ENCODE measurements at places on chromosomes 2 and 18. TPM values are rescaled to one million over a fixed set of nuclear protein-coding genes. Genes with fewer than 3 reads are reported as not detected.

- no peak for DNase-seq
Observed at GRCh38 chr18:77130229-77131099, 2.1 kb downstream of the MBP start.

DNA sequence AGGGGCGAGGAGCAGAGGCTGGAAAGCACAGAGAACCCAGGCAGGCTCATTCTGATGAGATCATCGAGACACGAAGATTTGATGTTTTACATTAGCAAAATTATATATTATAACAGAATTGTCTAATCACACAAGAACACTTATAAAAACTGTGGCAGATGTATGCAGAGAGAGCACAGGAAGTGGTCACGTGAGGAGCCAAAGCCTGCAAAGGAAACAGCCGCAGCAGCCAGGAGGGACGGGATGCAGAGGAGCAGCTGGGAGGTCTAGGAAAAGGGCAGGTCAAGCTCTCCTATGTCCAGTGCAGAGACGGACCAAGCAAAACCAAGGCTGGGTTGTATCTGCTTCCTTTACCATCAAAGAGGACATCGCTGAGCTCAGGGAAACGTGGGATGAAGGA lies 355.1 kb upstream of the MYT1L start:
- no peak for DNase-seq

GRCh38 chr2:109447251-109447661 lies 166.5 kb downstream of the SEPTIN10 start:
- peak; percentile 98 for DNase-seq

DNA sequence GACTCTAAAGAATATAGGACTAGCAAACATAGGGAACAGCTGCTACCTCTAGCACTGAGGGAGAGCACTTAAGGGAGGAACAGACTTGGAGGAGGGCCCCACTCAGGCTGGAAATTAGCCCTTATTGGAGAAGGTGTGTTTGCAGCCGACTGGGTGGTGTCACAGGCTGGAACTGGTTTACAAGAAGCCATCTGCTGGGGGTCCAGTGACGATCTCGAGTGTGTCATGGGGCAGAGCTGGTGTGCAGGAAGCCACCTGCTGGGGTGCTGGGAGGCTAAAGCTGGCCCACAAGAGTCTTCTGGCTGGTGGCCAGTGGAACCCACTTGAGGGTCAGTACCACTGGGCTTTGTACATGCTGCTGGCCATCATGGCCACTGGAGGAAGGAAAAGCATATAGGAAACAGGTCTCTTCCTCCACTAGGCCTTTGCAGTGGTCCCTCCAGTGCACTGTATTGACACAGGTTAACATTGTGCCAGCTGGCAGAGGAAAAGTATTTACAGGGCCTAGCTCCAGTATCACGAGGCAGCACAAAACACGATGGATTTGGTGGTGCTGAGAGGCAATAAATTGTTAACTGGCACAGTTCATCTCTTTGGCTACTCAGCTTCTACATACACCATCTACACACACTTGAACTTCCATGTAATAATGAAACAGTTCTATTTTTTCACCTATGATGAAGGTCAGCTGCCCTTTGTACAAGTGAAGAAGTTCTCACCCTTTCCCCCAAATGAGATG lies 43.6 kb downstream of the MAP3K20 start:
- DNase-seq = no peak

DNA sequence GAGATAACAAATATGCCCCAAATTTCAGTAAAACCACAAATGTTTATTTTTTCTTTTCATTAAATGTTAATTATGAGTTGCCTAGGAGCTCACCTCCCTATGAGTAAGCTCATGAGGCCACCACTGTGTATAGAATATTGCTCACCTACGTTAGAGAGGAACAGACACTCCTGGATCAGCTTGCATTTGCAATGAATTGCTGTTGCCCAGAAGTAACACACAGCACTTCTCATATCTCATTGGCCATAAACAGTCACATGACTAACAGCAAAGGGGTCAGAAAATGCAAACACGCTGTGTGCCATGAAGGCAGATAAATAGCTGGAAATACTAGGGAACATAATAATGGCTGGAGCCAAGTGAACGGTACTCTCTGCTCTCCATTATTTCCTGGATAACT lies 89.0 kb upstream of the GALNT5 start:
- peak; percentile 47 for DNase-seq

GRCh38 chr2:235677937-235678336 lies 184.1 kb downstream of the AGAP1 start:
- DNase-seq = no peak

DNA sequence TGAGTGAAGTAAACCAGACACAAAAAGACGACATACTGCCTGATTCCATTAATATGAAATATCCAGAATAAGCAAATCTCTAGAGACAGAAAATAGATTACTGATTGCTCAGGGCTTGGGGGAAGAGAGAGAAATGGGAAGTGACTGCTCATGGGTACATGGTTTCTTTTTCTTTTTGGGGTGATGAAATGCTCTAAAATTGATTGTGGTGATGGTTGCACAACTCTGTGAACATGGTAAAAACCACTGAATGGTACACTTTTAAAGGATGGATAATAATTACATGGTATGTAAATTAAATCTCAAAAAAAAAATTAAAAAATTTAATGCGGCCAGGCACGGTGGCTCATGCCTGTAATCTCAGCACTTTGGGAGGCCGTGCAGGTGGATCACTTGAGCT lies 39.3 kb downstream of the RPL31 start:
- no peak for DNase-seq

DNA sequence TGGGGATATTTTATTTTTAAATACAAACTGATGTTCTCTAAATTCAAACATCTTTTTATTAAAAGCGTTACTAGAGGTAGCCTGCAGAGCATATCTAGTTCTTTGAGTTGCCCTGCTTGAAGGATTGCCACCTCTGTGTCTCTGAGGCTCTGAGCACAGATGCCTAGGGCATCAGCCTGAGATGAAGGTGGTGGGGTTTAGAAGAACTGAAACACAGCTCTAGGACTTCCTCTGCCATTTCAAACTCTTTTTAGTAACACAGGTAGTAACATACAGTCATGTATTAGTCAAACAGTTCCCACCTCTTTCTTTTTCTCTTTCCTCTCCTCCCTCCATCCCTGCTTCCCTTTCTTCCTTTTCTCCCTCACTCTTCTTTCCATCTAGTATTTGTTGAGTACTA lies 57.6 kb downstream of the TTC21B start:
- DNase-seq = no peak

- no peak for DNase-seq
Observed at GRCh38 chr18:21298351-21298750, 56.3 kb downstream of the GREB1L start.

- no peak for DNase-seq
Observed at GRCh38 chr18:46627136-46627535, 29.9 kb downstream of the LOXHD1 start.

DNA sequence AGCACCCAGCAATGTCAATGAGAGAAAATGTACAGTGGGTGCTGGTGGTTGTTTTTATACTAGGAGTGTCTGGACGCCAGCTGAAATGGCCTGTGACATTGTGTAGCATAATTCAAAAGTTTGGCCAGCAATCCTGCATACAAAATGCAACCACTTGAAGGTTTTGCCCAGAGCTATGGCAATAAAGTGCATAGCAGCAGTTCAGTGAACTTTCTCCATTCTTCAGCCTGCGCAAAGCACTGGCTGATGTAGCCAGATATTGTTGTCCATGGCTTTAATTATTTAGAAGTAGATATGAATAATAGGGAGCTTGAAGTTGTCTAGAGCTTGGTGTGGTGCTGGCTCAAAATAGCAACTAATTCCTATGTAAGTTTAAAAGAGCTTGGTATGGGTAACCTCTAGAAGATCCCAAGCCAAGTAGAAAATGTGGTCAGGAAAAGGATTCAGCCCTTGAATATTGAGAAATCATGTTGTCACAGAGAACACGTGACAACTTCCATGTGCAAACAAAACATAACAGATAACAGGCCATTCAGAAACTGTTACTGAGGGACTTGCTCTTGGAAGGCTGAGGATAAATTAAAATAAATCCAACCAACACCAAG lies 33.3 kb upstream of the PGAP1 start:
- no peak for DNase-seq

- DNase-seq = no peak
Observed at GRCh38 chr2:119684518-119684917, 5.5 kb downstream of the TMEM177 start.

DNA sequence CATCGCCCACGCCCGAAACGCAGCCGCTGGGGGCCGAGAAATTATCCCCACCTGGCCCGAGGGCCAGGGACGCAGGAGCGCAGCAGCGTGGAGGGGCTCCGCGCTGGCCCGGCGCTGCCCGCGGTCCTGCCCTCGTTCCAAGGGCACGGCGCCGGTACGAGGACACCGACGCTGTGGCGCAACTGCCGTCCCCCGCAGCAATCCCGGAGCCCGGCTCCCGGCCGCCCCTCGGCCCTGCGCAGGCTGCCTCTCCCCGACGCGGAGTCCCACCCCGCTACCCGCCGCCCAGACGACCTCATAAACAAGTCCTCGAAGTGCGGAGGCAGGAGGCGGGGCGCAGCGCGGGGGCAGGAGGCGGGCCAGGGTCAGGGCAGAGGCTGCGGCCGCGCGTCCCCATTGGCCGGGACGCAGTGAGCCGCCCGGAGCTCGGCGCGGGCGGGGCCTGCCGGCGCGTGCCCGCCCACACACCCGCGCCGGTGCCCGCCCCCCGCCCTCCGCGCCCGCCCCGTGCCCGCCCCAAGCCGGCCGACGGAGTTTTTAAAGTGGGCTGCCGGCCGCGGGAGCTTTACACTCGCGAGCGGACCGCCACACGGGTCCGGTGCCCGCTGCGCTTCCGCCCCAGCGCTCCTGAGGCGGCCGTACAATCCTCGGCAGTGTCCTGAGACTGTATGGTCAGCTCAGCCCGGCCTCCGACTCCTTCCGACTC lies at the start of gene EPAS1:
Gene EPAS1, plus strand, starts transcription at position 568 of the 706 bp plus-strand sequence. CDS start 505 bp downstream, outside the sequence.
- peak; percentile 76 for DNase-seq

DNA sequence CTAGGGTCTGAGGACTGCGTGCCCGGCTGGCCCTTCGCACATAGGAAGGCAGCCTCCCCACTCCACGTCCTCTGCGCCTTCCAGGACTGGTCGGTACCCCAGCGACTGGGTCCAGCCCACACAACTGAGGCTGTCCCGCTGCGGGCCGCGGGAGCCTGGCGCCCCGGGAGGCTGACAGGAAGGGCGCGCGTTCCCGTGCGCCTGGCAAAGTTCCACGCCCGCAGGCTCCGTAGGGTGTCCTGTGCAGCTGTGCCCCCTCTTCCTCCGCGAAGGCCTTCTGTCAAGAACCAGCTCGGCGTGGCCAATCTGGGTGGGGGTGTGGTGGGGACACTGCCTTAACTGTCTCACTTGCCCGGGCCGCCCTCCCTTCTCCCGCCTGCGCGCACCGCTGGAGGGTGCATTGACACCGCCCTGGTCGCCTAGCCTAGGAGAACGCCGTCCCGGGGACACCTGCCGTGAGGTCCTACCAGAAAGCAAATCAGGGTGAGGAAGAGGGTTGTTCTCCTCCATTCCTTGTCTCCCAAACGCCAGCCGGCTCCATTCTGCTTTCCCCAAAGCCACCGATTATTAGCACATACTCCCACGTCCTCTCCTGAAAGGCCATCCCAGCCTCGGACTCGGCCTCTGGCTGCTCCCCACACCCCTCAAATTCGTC lies 618 bp upstream of the LYPD1 start:
- no peak for DNase-seq

- DNase-seq = no peak
Observed at GRCh38 chr2:229446350-229446749, 175.3 kb upstream of the PID1 start.

The IL1RN gene
- not detected for total RNA-seq

The ACSL3 gene
- total RNA-seq = 84.2 TPM

The SCYGR4 gene
- total RNA-seq = not detected

The SIX2 gene
- not detected for total RNA-seq

The TACR1 gene
- under 0.01 TPM for total RNA-seq

The GAREM1 gene
- total RNA-seq = 2.3 TPM
